Pancreas (tissue), 10 donors: ENCODE measurements at places on chromosomes 16 and 17. TPM values are rescaled to one million over a fixed set of nuclear protein-coding genes. Genes with fewer than 3 reads are reported as not detected.

DNA sequence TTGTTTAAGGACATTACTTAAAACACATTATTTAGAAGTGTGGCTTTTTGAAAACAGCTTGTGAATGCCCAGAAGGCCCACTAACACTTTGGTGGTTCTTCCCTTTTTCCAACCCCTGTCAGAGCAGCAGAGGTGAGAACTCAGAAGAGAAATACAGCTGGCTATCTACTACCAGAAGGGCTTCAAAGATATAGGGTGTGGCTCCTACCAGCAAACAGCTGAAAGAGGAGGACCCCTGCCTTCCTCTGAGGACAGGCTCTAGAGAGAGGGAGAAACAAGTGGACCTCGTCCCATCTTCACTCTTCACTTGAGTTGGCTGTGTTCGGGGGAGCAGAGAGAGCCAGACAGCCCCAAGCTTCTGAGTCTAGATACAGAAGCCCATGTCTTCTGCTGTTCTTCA lies 6.9 kb upstream of the RAPGEFL1 start:
- no peaks in the 10 kb centered on the region for H3K27me3 ChIP-seq
- H3K4me3 ChIP-seq = no peak overlapping the region
- H3K36me3 ChIP-seq = peaks cover 6% of the 10 kb centered on the region
- no peak for DNase-seq

PLA2G10 gene
- polyA plus RNA-seq = 1.1 TPM

KRTAP2-1 gene
- polyA plus RNA-seq = not detected

GRCh38 chr17:6110592-6110991 lies 40.4 kb downstream of the WSCD1 start:
- DNase-seq = no peak
- H3K27me3 ChIP-seq = no peaks in the 10 kb centered on the region
- H3K4me1 ChIP-seq = no peaks in the 10 kb centered on the region

- H3K36me3 ChIP-seq = no peaks in the 10 kb centered on the region
- DNase-seq = no peak
- H3K4me1 ChIP-seq = no peaks in the 10 kb centered on the region
Observed at GRCh38 chr17:47720754-47721533, 12.1 kb upstream of the TBX21 start.

OR4D1 gene
- polyA plus RNA-seq = not detected

- no peaks in the 10 kb centered on the region for H3K27me3 ChIP-seq
- H3K4me1 ChIP-seq = peaks cover 19% of the 10 kb centered on the region
- H3K36me3 ChIP-seq = no peaks in the 10 kb centered on the region
- peak overlapping the region; percentile 94 for H3K27ac ChIP-seq
- peak overlapping the region; percentile 53 for H3K4me3 ChIP-seq
Observed at GRCh38 chr16:87392821-87393679, 914 bp downstream of the MAP1LC3B start.

DNA sequence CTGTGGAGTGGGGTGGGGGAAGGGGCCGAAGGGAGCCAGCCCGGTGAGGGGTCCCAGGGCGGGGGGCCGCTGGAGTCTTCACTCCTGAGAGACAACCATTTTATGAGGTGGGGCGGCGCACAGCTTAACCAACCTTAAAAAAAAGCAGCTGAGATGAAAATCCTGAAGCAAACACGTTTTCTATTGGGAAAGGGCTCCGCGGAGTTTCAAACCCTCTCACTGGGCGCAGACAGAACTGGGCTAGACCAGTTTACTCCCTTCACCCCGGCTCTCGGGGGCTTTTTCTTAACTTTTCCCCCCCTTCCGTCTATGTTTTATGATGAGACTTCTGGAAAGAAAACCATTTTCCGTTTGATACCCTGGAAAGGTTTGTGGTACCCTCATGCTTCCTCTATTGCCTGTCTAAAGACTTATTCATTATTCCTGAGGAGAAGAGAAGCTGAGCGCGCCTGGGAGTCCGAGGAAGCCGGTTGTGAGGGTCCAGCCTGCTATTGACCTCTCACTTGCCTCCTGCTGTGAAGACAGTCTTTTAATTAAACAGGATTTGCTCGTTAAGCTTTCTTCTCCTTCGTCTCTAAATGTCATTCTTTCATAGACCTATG lies 482 bp upstream of the SSH2 start:
- no peak for DNase-seq
- H3K36me3 ChIP-seq = no peaks in the 10 kb centered on the region
- H3K4me1 ChIP-seq = peaks cover 27% of the 10 kb centered on the region
- H3K27ac ChIP-seq = peak overlapping the region; percentile 94
- H3K27me3 ChIP-seq = no peaks in the 10 kb centered on the region

DNA sequence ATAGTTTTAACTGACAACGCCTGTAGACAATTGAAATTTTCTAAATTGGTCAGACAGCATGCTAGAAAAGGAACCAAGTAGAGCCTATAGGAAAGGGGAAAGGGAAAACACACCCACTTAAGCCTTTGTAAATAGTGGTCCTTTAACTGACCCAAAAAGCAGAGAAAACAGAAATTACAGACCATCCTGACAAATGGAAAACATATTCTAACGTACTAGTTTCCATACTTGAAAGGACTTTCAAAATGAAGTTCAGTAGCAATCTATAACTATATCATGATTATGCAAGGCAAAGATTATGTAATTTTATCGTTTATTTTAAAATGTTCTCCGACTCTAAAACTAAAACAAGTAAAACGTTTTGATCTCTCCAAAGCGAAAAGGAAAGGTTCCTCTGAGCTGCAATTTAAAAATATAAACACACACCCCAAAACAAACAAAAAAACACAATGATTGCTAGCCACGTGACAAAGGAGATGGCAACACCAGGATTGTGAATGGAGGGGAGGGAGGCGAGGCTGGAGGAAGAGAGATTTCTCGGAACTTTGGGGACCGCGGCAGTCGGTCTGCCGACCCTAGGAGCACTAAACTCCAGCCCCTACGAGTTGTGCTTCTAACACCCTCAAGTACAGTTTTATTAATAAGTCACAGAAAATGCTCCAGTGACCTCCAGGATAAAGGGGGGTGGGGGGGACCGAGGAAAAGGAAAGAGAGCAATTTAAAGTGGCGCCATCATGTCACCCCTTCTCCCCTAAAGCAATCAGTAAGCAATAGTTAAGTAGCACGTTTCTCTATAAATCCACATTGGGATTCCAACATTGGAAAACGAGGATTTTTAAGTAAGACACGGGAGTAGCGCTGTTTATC lies 1.7 kb downstream of the KANSL1 start:
- DNase-seq = no peak
- H3K27ac ChIP-seq = peak overlapping the region; percentile 100

DNA sequence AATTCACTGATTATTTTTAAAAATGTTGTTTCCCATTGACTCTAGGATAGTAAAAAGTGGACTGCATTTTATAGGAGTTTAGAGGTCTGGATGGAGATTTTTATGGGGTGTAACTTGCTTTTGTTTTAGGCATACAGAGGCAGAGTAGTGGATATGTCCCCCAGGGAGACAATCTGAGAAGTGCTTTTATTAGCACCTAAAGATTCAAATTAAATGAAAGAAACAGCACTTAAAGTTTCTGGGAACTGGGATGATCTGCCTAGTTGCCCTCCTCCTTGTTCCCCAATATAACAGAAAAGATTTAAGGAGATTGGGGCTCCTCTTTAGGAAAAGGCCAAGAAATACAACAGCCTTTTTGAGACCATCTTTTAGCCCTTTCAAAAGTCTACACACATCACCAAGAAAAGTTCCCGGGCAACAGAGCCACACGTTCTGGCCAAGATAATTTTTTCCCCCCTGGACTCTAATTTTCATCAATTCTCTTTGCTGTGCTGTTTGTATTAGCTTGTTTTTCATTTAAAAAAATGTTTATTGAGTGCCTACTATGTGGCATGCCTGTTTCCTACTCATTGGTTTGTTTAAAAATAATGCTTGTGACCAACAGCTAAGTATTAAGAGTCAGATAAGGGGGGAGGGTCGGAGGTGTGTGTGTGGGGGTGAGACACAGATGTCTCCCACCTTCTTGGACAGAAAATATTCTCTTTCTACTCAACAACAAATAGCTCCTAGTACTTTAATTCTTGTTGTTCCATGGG lies 2.5 kb upstream of the IGF2BP1 start:
- H3K27ac ChIP-seq = no peak overlapping the region
- no peaks in the 10 kb centered on the region for H3K36me3 ChIP-seq

GRCh38 chr16:3612510-3613466 lies 1.4 kb upstream of the SLX4 start:
- H3K27me3 ChIP-seq = no peaks in the 10 kb centered on the region
- no peak overlapping the region for H3K27ac ChIP-seq
- no peaks in the 10 kb centered on the region for H3K36me3 ChIP-seq

KRT39 gene
- not detected for polyA plus RNA-seq

- H3K4me1 ChIP-seq = no peaks in the 10 kb centered on the region
- no peak for DNase-seq
- H3K27me3 ChIP-seq = no peaks in the 10 kb centered on the region
- no peak overlapping the region for H3K27ac ChIP-seq
Observed at GRCh38 chr17:40597156-40597555, 31.9 kb upstream of the CCR7 start.

GRCh38 chr16:10080051-10080772 lies 102.0 kb downstream of the GRIN2A start:
- H3K27ac ChIP-seq = peak overlapping the region; percentile 32
- peaks cover 17% of the 10 kb centered on the region for H3K4me1 ChIP-seq
- no peaks in the 10 kb centered on the region for H3K36me3 ChIP-seq

- no peak for DNase-seq
- no peaks in the 10 kb centered on the region for H3K4me1 ChIP-seq
- H3K4me3 ChIP-seq = no peak overlapping the region
- no peak overlapping the region for H3K27ac ChIP-seq
- no peaks in the 10 kb centered on the region for H3K36me3 ChIP-seq
- H3K27me3 ChIP-seq = no peaks in the 10 kb centered on the region
Observed at GRCh38 chr17:31294820-31295488, 2.1 kb downstream of the OMG start.

- H3K27ac ChIP-seq = no peak overlapping the region
- peaks cover 16% of the 10 kb centered on the region for H3K36me3 ChIP-seq
- H3K4me1 ChIP-seq = no peaks in the 10 kb centered on the region
- peak; percentile 23 for DNase-seq
Observed at GRCh38 chr16:88078111-88078775, 127.0 kb downstream of the BANP start.

FZD2 gene
- polyA plus RNA-seq = 0.16 TPM

GRCh38 chr17:81097134-81097942 lies 62.4 kb downstream of the BAIAP2 start:
- H3K27me3 ChIP-seq = no peaks in the 10 kb centered on the region
- DNase-seq = peak; percentile 54
- H3K4me1 ChIP-seq = no peaks in the 10 kb centered on the region
- H3K4me3 ChIP-seq = no peak overlapping the region
- no peak overlapping the region for H3K27ac ChIP-seq

GRCh38 chr16:63653044-63653839 lies 1468.6 kb downstream of the CDH11 start:
- no peak for DNase-seq
- H3K27ac ChIP-seq = no peak overlapping the region
- H3K36me3 ChIP-seq = no peaks in the 10 kb centered on the region
- no peaks in the 10 kb centered on the region for H3K27me3 ChIP-seq
- H3K4me3 ChIP-seq = no peak overlapping the region

SHBG gene
- 0.82 TPM for polyA plus RNA-seq

ABCC11 gene
- 0.11 TPM for polyA plus RNA-seq

GGA2 gene
- 42.4 TPM for polyA plus RNA-seq

- no peak overlapping the region for H3K27ac ChIP-seq
- no peak overlapping the region for H3K4me3 ChIP-seq
- DNase-seq = no peak
- H3K27me3 ChIP-seq = no peaks in the 10 kb centered on the region
- no peaks in the 10 kb centered on the region for H3K36me3 ChIP-seq
Observed at GRCh38 chr17:57174591-57174990, 81.7 kb upstream of the MSI2 start.

DNA sequence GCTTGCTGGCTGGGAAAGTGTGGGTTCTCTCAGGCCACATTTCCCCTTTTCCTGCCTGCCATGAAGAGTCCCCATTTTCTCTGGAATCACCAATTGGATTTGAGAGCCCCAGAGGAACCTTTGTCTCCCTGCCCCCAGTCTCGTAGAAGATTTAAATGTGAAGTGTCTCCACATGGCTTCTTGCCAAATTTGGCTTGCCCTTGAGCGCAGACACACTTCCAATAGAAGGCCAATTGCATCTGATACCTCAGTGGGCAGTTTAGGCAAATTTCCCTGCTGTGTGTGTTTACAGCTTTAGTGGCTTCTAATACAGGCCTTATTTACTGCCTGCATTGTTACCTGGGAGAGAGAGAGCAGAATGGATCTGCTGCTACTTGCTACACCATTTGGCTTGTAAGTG lies 29.7 kb downstream of the CDK5R1 start:
- H3K4me1 ChIP-seq = no peaks in the 10 kb centered on the region
- H3K4me3 ChIP-seq = no peak overlapping the region
- no peak for DNase-seq
- H3K36me3 ChIP-seq = no peaks in the 10 kb centered on the region
- H3K27ac ChIP-seq = no peak overlapping the region
